ENCODE measurements at places on chromosomes 7 and 10.

GRCh38 chr10:78588194-78588811 lies 480.5 kb upstream of the ZMIZ1 start:
- no peak for DNase-seq

DNA sequence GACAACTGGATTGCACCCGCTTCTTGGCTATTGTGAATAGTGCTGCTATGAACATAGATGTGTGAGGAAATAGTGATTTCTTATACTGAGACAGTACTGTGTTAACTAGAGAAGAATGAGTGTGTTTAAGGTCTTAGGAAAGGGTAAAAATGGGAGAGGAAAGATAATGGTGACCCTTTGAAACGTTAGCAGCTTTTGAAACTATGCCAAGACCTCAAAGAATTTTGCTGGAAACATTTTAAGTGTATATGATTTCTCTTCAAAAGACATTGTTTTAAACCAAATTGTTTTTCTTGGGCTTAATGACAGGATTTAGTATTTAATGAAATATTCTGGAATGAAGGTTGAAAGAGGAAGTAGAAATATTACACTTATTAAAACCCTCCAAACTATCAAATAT lies 100.8 kb upstream of the ARHGAP21 start:
- no peak for DNase-seq

DNA sequence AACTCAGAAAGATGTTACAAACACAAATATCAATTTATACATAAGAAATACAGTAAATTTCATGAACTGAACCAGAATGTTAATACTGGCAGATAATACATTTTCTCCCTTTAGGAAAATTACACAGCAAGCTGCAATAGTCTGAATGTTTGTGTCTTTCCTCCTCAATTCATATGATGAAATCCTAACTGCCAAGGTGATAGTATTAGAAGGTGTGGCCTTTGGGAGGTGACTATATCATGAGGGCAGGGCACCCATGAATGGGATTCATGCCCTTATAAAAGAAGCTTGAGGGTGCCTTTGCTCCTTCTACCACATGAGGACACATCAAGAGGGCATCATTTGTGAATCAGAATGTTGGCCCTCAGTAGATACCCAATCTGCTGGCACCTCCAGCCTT lies 64.3 kb upstream of the GPR22 start:
- no peak for DNase-seq

DNA sequence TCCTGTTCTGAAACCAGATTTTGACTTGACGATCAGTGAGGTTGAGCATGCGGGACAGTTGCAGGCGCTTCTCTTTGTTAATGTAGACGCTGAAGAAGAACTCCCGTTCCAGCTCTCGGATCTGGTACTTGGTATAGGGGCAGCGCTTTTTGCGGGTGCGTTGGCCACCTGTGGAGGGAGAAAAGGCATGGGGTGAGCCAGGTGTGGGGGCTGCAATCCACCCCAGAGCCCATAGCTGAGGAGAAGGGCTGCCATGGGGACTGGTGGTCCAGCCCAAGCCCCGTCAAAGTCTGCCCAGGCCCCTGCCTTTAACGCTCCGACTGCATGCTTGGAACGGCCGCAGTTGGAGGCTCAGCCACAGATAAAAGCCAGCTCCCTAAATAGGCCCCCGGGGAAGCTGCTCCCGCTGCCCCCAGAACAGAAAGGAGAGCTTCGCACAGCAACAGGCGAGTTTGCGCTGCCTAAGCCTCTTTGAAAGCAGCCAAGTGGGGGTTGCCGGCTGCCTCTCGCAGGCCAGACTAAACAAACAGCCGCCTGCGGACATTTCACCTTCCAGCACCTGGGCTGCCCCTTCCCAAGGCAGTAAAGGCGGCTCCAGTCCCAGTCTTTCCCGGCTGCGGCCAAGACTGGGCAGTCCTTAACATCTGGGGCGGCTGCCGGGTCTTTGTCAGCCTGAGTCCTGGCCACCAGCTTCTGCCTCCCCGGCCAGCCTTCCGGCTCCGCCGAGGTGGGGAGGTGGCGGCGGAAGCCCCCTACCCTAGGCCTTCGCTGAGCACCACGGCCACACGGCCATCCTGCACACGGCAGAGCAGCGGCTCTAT lies 2.0 kb downstream of the HOXA11 start:
- no peak for DNase-seq

DNA sequence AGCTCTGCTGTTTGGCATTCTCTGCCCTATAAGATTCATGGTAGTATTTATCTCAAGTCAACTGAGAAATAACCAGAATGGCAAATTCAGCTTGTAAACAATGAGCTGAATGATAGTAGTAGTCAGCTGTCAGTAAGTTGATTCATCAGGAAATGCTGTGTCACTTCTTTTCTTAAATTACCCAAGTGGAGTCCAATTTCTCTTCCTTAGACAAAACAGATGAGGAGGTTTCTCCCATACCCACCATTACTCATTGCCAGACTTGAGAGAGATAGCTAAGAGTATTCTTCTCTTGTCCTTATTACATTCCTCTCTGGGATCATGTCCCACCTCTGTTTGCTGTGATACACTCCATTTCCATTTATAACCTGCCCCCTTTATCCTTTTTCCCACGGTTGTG lies 159.8 kb upstream of the STEAP1 start:
- no peak for DNase-seq

- no peak for DNase-seq
These were observed 40.6 kb upstream of the PIK3CG start for GRCh38 chr7:106824458-106824857.

GRCh38 chr10:128943111-128943510 lies 523.9 kb upstream of the MGMT start:
- DNase-seq: no peak

- no peak for DNase-seq
These were observed 115.2 kb upstream of the GPR22 start for GRCh38 chr7:107354640-107355039.

GRCh38 chr7:107870427-107871000 lies 20.5 kb upstream of the DLD start:
- DNase-seq: no peak

DNA sequence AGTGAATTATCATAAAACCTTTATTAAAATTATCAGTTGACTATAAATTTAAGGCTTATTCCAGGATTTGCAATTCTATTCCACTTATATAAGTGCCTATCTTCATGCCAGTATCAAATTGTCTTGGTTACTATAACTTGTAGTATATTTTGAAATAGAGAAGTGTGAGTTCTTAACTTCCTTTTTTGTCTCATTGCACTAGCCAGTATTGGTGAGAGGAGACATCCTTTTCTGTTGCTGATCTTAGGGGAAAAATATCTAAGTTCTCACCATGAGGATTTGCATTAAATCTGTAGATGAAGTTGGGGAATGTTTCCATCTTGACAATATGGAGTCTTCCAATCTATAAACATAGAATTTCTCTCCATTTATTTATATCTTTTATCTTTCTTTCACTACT lies 104.2 kb upstream of the MKI67 start:
- no peak for DNase-seq

DNA sequence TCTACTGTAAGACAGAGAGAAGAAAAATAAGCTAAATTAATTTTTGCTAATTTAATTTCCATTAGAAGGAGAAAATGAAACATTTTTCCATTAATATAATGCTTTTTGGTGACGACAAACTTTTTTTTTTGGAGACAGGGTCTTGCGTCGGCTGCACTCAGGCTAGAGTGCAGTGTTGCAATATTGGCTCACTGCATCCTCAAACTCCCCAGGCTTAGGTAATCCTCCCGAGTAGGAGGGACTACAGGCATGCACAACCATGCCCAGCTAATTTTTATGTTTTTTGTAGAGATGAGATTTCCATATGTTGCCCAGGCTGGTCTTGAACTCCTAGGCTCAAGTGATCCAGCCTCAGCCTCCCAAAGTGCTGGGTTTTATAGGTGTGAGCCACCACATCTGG lies 229.8 kb upstream of the LRRN3 start:
- no peak for DNase-seq

GRCh38 chr7:69808391-69808790 lies 210.1 kb downstream of the AUTS2 start:
- no peak for DNase-seq

- no peak for DNase-seq
These were observed 12.2 kb upstream of the SLC35B4 start for GRCh38 chr7:134328900-134329299.

DNA sequence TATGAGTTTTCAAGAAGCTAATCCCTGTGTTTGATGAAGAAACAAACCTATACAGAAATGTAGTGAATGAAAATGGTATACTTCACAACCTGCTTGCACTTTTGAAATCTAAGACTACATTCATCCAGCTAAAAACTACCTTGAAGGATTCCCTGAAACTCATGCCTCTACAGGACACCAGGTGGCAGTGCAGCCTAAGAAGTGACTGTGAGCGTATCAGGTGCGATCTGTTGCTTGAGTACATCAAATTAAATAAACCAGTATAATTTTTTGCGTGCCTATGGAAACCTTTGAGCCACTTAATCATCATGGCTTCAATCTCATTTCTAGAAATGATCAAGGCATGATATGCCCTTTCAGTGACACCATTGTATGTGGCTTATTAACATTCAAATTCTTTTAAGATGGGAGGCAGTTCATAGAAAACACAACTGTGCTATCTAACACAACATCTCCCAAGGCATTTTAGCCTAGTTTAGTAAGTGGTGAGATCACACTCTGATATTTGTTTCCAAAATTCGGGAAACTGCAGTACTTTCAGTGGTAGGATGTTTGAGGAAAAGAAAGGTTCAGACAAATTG lies 57.4 kb downstream of the PPP1R17 start:
- DNase-seq: no peak

GRCh38 chr10:48468130-48468790 lies 136.6 kb downstream of the ARHGAP22 start:
- no peak for DNase-seq

DNA sequence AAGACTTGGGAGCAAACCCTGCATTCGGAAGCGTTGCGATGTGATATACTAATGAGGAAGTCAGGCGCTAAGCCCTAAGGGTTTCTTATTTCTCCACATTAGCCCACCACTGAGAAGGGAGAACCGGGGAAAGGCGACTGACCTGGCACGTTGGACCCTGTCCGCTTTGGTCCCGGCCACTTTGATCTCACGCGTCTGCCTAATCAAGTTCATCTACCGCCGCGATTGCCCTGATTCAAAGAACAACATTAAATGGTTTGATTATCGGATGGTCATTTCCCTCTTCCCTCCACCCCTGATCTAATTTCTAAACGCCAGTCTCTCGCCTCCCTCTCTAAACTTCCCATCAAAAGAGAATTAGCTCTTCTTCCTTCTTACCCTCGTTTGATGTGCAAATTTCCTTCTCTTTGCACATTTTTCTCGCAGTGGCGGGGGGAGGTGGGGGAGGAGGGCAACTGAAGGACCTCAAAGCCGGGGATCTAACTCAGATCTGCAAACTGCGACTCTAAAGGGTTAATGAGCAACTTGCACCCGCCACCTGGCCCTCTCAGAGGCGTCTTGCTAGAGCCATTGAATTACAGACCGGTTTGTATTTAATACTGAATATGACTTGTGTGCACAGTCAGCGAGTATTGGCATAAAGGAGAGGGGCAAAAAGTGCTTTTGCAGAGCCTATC lies 687 bp upstream of the DKK1 start:
- no peak for DNase-seq

DNA sequence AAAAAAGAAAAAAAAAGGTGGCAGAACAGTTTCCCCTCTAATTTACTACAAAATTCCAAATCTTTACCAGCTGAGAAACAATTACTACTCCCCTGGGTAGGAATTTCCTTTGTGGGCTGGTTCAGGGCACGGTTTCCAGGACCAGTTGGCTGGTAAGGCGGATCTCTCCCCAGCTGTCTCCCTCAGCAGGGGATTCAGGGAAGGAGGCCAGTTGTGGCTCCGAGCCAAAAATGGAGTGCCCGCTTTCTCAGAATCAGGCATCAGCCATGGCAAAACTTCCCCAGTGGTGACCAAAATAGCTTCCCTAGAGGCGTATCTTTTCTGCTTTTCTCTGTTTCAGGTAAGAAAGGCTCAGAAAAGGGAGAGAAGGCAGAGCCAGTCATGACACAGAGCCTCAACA lies 91.2 kb downstream of the ZNF22 start:
- DNase-seq: no peak

DNA sequence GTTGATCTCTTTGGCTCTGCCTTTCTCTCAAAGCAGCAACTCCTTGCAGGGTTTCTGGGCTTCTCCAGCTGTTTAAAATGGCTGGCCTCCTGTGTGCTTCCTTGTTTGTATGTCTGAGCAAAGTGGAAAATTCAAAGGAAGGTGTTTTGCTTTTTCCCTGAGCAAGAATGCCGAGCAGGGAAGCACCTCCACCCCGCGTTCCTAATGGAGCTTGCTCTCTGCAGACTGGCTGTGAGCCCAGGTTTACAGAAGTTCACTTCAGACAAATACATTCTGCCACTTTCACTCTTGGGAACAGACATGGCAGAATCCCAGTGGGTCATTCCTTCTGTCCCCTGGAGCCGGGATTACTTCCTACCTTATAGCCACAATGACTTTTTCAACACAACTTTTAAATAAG lies 181.8 kb upstream of the AGK start:
- no peak for DNase-seq

GRCh38 chr10:110918269-110918642 lies 724 bp downstream of the BBIP1 start:
- peak; percentile 73 for DNase-seq

DNA sequence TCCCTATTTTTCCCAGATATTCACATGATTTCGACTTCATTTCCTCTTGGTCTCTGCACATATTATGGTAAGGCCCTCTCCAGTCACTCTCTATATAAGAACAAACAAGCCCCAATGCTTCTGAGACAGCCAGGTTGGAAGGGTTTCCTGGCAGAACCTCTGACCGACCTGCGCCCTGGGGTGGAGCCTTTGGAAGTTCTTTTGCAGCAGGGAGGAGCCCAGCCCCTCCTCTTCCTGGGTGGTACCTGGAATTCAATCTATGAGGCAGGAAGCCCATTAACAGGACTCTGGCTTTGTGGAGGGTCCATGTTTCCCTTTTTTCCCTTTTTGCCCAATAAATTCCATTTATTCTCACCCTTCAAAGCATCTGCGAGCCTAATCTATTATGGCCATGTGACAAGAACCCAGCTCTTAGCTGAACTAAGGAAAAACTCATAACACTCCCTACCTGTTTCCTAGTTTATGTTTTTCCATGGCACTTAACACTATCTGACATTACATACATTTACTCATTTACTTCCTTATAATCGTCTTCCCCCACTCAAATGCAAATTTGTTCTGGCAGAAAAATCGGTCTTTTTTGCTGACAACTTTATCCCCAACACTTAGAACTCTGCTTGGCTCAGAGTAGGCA lies 92.5 kb upstream of the FRMD4A start:
- DNase-seq: no peak

DNA sequence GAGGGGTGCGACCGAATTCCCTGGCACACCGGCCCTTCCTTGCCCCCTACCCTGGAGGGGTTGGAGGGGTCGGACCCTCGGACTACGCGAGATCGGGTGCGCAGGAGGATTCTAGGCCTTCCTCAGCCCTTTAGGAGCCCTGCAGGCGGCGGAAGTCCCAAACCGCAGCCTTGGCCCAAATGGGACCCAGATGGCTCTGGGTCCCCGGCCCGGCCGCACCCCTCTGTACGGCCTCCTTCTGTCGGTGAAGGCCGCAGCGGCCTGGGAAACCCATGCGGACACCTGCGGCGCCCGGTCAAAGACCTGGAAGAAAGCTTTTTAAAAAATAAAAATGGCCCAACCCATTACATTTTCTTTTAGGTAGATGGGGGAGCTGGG lies 2.4 kb upstream of the VAX1 start:
- DNase-seq: no peak

GRCh38 chr10:11243425-11244222 lies 226.0 kb downstream of the CELF2 start:
- no peak for DNase-seq

- no peak for DNase-seq
These were observed 2.7 kb upstream of the AEBP1 start for GRCh38 chr7:44101303-44101965.

Measured in activated T-helper 1 cell treated with anti-CD3 and anti-CD28 coated beads, Interleukin-2, amount 50 U/mL, for 16 hours (primary cell).